ENCODE measurements at places on chromosomes 7 and 10.

DNA sequence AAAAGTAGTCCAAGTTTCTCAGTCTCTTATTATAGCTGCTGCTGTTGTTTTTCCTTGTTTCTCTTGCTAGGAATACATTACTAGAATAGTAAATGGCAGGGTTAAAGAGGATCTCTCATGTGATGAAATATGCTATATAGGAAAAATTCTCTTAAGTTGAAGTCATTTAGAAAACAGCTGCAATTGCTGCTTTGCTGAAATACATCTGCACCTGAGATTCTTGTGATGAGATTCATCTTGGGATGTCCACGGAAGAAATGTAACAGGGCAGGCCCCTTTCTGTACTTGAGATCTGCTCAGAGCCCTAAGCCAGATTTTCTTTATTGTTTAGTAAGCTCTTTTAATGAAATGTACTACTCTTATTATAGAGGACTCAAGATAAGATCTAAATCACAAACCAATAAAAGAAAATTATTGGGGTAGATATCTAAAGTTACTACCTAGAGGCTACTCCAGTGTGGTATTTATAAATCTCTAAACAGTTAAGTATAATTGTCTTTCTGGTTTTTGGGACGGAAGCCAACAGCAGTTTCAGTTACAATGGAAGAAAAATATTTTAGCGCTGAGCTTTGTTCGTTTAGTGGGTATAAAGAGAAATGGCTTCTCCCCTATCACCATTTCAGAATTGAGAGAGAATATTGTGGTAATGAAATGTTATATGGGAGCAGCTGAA is 701.5 kb downstream of the KCNMA1 start:
- DNase-seq = no peak

DNA sequence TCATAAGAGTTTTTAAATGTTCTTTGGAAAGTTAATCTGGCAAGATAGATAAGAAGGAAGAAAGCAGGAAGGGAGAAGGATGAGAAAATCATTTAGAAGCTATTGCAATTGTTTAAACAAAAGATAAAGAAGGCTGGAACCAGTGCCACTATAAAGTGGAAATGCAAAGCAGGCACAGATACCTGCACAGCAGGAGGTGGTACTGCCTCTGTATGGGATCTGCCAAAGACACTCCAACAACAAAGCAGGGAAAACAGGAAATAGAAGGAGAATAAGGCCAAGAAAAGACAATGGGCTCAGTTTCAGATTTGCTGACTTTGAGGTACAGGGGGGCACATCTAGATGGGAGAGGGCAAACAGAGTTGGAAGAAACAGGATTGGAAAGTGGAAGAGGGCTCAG is 138.6 kb downstream of the PPP1R17 start:
- DNase-seq = no peak

DNA sequence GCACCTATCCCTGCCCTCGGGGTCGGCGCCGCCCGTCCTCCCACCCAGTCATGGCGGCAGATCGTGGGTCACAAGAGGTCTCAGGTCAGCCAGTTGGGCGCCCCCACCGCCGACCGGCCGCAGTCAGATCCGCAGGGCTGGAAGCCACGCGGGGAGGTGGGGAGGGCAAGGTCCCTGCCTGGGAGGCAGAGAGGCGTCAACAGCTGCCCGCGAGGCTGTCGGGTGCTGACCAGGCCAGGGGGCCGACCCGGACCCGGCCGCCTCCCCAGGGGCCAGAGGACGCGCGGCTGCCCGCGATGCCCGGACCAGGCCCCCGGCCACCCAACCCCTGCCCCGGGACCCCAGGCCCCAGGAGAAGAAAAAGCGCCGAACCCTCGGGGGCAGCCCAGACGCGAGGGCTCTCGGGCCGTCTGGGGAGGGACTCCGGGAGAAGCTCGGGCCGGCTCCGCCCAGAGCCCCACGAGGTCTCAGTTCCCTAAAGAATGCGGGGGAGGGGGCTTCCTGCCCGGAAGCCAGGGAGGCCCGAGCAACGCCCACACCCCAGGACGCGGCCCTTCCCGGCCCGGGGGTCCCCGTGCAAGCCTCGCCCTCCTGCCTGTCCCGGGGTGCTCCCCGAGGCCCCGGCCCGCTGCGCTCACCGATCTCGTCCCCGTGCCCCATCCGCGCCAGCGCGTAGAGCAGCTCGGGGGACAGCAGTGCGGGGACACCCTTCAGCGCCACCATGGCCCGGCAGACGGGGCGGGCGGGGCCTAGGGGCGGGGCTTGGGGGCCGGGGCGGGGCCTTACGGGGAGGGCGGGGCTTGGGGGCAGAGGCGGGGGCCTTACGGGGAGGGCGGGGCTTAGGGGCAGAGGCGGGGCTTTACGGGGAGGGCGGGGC is at the start of gene FUOM:
Gene FUOM, minus strand, starts transcription at position 735 of the 877 bp plus-strand sequence. Its CDS starts 12 bp downstream, at position 723.
- DNase-seq = no peak

DNA sequence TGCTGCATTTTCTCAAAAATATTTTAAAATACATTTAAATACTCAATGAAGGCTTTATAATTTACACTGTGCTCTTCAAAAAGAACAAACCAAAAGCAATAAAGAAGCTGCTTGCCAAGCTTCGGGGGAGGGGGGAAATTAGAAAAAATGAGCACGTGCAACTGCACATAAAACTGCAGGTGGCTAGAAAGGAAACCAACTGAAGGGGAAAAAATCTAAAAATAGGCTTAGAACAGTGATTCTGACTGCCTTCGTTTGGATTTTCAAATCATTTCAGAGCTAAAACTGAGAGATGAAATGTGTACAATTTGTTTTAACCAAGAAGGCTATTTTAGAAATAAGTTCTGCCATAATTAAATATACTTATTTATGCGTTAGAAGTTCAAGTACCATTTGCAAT is 61.4 kb downstream of the ABI1 start:
- DNase-seq = no peak

DNA sequence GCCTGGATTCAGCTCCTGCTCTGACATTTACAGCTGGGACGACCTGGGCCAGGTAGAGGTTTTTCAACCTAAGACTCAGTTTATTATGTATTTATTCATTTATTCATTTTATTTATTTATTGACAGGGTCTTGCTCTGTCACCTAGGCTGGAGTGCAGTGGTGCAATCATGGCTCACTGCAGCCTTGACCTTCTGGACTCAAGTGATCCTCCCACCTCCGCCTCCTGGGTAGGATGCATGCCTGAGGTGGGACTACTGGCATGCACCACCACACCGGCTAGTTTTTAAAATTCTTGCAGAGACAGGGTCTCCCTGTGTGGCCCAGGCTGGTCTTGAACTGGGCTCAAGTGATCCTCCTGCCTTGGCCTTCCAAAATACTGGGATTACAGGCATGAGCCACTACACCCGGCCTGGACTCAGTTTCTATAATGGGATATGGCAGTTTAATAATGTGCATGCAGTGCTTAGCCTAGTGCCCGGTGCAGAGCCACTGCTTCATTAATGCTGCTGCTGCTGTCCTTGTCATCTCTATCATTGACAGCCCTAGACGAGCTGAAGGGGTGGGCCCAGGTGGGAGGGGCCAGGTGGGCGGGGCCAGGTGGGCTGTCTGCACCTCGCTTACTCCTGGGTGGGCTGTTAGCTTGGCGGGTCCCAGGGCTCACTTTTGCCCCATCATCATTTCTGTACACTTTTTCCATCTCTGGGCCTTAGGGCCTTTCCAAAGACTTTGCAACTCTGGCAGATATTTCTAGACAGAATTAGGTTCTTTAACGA is 92.6 kb downstream of the LHPP start:
- no peak for DNase-seq

DNA sequence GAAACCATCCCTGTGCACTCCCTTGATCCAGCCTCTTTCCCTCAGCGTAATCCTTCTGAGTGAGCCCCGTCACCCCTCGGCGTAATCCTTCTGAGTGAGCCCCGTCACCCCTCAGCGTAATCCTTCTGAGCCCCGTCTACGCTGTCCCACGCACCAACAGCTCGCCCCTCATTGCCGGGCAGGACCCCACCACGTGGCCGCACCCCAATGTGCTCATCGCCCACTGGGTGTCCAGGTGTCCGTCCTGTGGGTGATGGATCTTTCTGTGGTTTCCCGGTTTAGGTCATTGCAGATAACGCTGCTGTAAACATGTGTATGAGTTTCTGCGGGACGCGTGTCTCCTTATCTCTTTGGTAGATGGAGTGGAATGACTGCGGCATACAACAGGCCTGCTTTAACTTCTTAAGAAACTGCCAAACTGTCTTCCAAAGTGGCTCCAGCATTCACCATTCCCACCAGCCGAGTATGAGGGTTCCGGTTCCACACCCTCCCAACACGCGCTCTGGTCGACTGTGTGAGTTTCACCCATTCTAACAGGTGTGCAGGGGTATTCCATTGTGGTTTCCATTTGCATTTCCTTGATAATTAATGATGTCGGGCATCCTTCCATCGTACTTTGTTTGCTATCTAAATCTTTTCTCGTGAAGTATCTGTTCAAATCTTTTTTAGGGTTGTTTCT is 42.1 kb upstream of the NKX6-2 start:
- DNase-seq = no peak

DNA sequence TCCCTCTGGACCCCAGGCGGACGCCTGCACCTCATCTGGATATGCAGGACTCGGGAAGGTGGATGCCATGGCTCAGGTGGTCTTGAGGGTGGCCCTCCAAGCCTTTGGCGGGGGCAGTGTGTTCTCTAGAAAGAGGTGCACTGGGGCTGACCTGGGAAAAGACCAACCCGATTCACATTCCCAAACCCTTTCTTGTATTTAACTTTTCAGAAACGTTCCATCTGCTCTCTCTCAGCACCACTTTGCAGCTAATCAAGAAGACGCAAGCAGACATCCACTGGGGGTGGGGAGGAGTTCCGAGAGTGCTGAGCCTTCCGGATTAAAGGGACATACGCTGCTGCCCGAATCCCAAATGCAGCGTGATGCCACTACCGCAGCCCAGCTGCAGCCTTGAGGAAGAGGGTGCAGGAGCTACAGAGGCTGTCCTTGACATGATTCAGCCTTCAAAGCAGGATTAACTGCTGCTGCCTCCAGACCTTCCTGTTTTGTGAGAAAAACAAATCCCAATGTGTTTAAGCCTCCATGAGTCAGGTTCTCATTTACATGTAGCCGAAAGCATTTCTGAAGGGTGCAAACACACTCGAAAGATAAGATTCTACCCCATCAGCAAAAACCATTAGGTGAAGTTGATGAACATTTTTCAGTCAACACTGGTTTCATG is 39.9 kb downstream of the RBM17 start:
- peak; percentile 80 for DNase-seq

DNA sequence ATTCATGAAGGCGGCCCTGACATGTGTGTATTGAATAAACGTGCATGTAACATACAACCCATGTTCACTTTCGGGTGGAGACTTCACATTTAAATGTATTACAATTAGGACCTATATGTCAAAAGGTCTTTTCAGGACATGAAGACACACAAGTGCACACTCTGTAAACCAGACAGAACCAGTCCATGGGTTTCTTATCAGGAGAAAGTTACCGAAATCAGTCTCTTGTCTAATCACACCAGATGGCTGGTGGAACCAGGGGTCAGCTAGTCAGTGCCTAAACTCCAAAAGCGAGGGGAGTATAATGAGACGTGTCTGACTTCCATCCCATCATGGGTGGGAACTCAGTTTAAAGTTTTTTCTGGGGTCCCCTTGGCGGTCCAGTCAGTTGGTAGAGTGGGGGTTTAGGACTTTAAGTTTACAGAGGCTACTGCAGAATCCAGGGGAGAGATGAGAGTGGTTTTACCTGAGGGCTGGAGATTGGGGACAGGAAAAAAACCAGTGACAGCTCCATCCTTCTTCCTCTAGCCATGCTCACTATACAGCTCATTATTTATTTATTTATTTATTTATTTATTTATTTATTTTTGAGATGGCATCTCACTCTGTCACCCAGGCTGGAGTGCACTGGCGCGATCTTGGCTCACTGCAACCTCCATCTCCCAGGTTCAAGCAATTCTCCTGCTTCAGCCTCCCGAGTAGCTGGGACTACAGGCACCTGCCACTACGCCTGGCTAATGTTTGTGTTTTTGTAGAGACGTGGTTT is 251.3 kb upstream of the LYZL1 start:
- no peak for DNase-seq

- DNase-seq = no peak
Observed at GRCh38 chr10:111988646-111989045, 194.9 kb downstream of the GPAM start.

Measured in RPMI7951 (cell line).